ENCODE measurements at places on chromosomes 16 and 17. TPM values are rescaled to one million over a fixed set of nuclear protein-coding genes. Genes with fewer than 3 reads are reported as not detected.

DNA sequence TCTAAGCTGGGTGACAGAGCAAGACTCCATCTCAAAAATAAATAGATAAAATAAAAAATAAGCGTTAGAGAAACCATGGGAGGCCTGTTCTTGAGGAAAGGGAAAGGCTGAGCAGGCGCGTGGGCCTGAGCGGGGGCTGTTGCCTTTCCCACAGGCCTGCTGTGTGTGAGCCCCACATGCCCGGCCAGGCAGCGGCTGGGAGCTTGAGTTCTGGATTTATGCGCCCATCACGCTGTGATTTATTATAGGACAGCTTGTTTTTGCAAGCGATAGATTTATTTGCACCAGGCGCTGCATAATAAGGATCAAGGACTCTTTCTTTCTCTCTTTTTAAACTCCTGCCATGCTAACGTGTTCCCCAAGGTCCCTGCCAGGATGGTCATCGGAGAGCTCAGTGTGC is 14.8 kb upstream of the WFDC1 start:
- no peaks in the 10 kb centered on the region for H3K36me3 ChIP-seq
- peaks cover 10% of the 10 kb centered on the region for H3K4me1 ChIP-seq
- no peak overlapping the region for H3K27ac ChIP-seq
- peak; percentile 41 for DNase-seq

- H3K27ac ChIP-seq = no peak overlapping the region
- no peaks in the 10 kb centered on the region for H3K27me3 ChIP-seq
- peaks cover 7% of the 10 kb centered on the region for H3K36me3 ChIP-seq
- no peaks in the 10 kb centered on the region for H3K4me1 ChIP-seq
Observed at GRCh38 chr16:91484-91883, 13.5 kb downstream of the MPG start.

DNA sequence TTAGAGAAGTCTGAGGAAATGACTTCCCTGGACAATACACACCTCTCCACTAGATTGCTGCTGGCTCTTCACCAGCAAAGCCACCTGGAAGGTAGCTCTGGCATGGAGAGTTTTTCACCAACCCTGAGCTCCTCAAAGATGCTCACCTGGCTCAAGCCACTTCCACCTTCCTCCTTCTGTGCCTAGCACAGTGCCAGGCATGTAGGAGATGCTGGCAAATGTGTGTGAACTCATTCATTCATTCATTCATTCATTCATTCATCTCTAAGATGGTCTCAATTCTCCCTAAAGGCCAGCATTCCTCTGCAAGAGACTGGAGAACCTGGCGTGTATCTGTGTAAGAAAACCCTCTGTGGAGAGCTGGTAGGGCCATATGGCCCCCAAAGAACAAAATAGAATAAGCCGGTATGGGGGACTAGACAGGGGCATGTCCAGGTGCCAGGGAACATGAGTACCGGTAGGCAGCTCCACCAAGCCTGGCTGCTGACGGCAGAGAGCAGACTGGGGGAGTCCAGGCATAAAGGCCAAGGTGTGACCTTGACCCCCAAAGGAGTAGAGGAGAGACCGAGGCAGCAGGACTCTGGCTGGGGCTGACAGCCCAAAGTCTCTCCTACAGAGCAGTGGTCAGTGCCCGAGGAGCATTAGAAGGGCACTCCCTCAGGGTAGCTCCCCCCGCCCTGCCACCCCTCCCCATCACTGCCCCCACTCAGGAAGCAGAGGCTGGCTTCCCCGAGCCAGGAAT is 132.2 kb upstream of the TNRC6C start:
- H3K4me3 ChIP-seq = no peak overlapping the region
- H3K4me1 ChIP-seq = peaks cover 22% of the 10 kb centered on the region
- no peak overlapping the region for H3K27ac ChIP-seq
- peaks cover 9% of the 10 kb centered on the region for H3K27me3 ChIP-seq
- peak; percentile 67 for DNase-seq
- H3K36me3 ChIP-seq = no peaks in the 10 kb centered on the region

GRCh38 chr16:19664166-19664565 is 53.9 kb downstream of the KNOP1 start:
- no peak overlapping the region for H3K4me3 ChIP-seq
- H3K27me3 ChIP-seq = no peaks in the 10 kb centered on the region
- DNase-seq = no peak
- H3K36me3 ChIP-seq = peaks cover 32% of the 10 kb centered on the region

Gene PRR35
- total RNA-seq = not detected

Gene XAF1
- total RNA-seq = 0.36 TPM

Data from chondrocyte (in vitro differentiated cells).